Activated CD4-positive, alpha-beta T cell treated with anti-CD3 and anti-CD28 coated beads, Interleukin-2, amount 10 ng/mL, durations not matched to agents 24 days and 14 days (primary cell): ENCODE measurements at places on chromosomes 4 and X.

DNA sequence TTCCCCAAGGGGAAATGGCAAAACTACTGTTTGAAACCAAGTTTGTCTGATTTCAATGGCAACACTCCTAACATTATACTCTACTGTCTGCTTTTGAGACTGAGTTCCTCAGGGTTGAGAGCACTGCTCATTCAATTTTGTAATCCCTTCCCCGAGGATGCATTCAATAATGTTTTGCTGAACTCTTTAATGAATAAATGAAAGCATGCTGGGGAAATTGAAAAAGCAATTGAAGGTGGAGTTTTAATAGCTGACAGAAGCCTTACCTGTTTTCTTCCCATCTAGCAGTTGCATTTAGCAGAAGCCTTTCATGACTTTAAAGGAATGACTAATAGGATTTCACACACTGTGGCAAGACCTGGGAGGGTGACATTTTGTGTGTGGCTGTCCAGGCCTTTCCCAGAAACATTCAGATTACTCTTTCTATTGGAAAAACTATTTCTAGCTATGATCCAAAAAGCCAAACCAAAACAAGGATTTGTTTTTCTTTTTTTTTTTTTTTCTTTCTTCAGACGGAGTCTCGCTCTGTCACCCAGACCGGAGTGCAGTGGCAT lies 45.1 kb downstream of the DTHD1 start:
- H3K36me3 ChIP-seq: peaks cover 1% of the 10 kb centered on the region
- H3K27me3 ChIP-seq: no peaks in the 10 kb centered on the region
- DNase-seq: peak; percentile 49

DNA sequence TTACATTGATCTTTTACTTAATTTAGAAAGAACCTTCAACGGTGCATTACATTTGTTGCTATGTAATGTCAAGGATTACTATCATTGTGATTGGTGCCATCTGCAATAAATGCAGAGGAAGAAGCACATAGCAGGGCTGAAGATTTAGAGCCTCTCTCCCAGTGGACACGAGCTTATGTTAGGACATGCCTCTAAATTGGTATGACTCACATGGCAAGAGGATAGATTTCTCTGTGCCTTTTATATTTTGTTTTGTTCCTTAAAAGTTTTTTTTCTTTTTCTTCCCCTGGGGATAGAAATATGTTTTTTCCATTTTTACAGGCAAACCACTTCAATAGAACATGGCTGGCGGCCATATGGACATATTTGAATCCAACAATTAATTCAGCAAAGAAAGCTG lies 205.0 kb upstream of the HAND2 start:
- H3K27ac ChIP-seq: no peak overlapping the region
- H3K36me3 ChIP-seq: no peaks in the 10 kb centered on the region
- no peak for DNase-seq
- no peaks in the 10 kb centered on the region for H3K4me1 ChIP-seq
- H3K4me3 ChIP-seq: no peak overlapping the region

DNA sequence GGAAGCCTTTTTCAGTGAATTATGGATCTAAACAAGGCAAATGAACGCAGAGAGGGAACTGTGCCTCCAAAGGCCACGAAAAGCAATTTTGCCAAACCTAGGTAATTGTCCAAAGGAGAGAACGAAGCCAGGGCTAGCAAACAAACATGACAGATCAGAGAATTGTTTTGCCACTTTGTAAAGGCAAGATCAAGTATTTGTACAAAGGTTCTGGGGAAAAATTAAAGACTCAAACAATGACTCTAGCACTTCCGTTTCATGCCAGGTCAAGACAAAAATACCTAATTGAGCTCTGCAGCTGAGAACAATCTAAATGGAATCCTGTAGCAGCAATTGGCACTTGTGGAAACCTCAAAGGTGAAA lies 8.5 kb downstream of the RBM47 start:
- no peak overlapping the region for H3K27ac ChIP-seq
- H3K27me3 ChIP-seq: peaks cover 2% of the 10 kb centered on the region
- peaks cover 34% of the 10 kb centered on the region for H3K4me1 ChIP-seq
- peaks cover 15% of the 10 kb centered on the region for H3K36me3 ChIP-seq

DNA sequence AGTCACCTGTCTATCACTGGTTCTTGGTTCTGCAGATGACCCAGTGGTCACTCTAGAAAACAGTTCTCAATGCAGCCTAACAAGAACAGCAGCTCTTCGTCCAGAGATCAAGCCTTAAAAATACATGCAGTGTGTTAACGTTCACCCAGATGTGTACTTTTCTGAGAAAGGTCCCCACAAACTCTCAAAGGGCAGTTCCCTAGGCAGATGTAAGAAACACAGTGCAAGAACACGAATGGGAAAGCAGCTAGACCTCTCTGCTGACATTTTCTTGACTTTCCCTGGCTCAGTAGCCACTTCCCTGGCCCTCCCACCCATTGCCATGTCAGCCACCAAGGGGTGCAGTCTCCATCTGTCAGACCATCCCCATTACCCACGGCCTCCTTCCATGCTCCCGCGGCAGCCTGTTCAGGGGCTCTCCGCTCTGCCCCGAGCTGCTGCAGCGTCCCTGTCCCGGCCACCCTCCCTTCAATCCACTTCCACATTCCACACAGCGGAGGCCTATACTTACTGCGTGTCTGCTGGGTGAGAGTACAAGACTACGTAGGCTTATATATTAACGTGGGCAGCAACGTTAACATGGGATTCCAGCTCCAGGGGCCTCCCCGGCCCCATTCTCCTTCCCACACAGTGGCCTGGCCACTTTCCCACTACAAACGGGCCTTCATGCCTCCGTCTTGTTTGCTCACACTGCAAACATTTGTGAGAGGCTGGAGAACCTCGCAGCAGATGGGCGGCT lies 34.3 kb downstream of the IRF2 start:
- H3K4me3 ChIP-seq: no peak overlapping the region
- H3K27ac ChIP-seq: peak overlapping the region; percentile 13
- H3K36me3 ChIP-seq: peaks cover 25% of the 10 kb centered on the region
- no peaks in the 10 kb centered on the region for H3K27me3 ChIP-seq

DNA sequence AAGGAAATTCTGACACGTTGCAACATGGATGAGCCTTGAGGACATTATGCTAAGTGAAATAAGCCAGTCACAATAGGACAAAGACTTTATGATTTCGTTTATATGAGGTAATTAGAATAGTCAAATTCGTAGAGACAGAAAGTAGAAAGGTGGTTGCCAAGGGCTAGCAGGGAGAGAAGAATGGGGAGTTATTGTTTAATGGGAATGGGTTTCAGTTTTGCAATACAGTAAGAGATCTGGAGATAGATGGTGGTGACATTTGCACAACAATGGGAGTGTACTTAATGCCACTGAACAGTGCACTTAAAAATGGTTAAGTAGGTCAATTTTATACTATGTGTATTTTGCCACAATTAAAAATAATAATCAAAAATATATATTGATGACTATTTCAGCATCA lies 43.4 kb upstream of the TMEM154 start:
- no peak overlapping the region for H3K4me3 ChIP-seq
- no peak overlapping the region for H3K27ac ChIP-seq
- H3K27me3 ChIP-seq: peaks cover 10% of the 10 kb centered on the region
- no peaks in the 10 kb centered on the region for H3K4me1 ChIP-seq

GRCh38 chr4:87241336-87241735 lies 20.9 kb upstream of the KLHL8 start:
- peaks cover 4% of the 10 kb centered on the region for H3K36me3 ChIP-seq
- no peak for DNase-seq
- no peak overlapping the region for H3K4me3 ChIP-seq
- H3K27me3 ChIP-seq: peaks cover 23% of the 10 kb centered on the region
- H3K4me1 ChIP-seq: no peaks in the 10 kb centered on the region
- no peak overlapping the region for H3K27ac ChIP-seq

DNA sequence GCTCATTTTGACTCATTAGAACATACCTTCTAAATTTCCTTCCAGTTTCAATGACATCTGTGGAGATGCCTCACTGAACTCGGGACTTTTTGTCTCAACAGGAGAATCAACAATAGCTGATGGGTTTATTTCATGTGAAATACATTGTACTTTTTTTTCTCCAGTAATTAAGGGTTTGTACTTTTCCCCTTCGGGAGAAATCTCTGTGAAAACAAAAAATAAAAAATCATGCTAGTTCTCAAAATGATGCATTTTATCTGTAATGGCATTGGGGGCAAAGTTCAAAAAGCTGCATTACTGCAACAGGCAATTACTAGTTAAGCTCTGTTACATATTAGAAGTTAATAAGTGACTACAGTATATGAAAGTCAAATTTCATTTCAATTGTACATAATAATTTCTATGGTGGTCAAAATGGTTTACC lies 167.3 kb upstream of the SH3RF1 start:
- H3K4me1 ChIP-seq: peaks cover 4% of the 10 kb centered on the region
- no peaks in the 10 kb centered on the region for H3K27me3 ChIP-seq
- H3K27ac ChIP-seq: no peak overlapping the region
- peaks cover 8% of the 10 kb centered on the region for H3K36me3 ChIP-seq
- no peak overlapping the region for H3K4me3 ChIP-seq

- no peak overlapping the region for H3K27ac ChIP-seq
- DNase-seq: no peak
- H3K27me3 ChIP-seq: no peaks in the 10 kb centered on the region
- no peak overlapping the region for H3K4me3 ChIP-seq
- H3K4me1 ChIP-seq: no peaks in the 10 kb centered on the region
Measured at GRCh38 chr4:98027827-98028226, 115.4 kb downstream of the STPG2 start.
